Omental fat pad (tissue), 4 donors: ENCODE measurements at places on chromosomes 5 and 9. TPM values are rescaled to one million over a fixed set of nuclear protein-coding genes. Genes with fewer than 3 reads are reported as not detected.

DNA sequence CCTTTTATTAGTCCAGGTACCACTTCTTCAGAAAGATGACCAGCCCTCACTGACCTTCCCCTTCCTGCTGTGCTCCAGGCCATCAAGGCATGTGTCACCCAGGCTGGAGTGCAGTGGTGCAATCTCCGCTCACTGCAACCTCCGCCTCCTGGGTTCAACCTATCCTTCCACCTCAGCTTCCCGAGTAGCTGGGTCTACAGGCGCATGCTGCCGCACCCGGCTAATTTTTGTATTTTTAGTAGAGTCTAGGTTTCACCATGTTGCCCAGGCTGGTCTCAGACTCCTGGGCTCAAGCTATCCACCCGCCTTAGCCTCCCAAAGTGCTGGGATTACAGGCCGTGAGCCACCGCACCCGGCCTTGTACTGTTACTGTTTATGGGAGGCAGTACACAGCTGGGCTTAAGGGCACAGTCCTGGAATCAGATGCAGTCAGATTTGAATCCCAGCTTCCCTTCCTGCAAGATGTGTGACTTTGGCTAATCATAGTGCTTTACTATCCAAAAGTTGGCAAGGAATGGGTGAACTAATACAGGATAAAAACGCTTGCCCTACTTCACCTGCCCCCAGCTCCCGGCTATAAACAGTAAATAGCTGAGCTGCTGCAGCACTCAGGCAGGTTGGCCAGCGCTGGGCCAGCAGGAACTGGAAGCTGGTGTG lies 483 bp upstream of the EIF4EBP3 start:
- no peak for DNase-seq

- no peak for DNase-seq
Observed at GRCh38 chr5:135153259-135153658, 119.2 kb upstream of the PITX1 start.

The CDKN2B-AS1 gene
- total RNA-seq, result not detected

DNA sequence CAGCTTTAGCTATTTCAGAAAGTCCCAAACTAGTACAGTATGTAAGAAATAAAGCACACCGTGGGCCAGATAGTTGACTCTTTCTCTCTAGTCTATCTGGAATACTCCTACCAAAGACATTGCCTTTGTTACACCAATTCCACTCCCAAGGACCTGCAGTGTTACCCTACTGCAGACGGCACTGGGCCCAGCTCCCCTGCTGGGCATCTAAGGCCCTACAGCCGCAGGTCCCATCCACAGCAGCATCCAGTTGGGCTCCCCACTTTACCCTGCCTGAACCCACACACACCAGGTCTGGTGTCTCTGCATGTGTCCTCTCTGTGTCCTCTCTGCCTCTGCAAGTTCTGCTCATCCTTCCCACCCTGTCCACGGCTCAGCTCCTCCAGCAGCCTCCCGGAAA lies 22.5 kb downstream of the TNIP1 start:
- no peak for DNase-seq

GRCh38 chr5:171520300-171521174 lies 101.1 kb downstream of the FGF18 start:
- DNase-seq, result no peak

The DHFR gene
- 10.3 TPM for total RNA-seq

The SNCAIP gene
- 11.5 TPM for total RNA-seq

GRCh38 chr5:68644971-68645370 lies 429.4 kb downstream of the PIK3R1 start:
- no peak for DNase-seq

DNA sequence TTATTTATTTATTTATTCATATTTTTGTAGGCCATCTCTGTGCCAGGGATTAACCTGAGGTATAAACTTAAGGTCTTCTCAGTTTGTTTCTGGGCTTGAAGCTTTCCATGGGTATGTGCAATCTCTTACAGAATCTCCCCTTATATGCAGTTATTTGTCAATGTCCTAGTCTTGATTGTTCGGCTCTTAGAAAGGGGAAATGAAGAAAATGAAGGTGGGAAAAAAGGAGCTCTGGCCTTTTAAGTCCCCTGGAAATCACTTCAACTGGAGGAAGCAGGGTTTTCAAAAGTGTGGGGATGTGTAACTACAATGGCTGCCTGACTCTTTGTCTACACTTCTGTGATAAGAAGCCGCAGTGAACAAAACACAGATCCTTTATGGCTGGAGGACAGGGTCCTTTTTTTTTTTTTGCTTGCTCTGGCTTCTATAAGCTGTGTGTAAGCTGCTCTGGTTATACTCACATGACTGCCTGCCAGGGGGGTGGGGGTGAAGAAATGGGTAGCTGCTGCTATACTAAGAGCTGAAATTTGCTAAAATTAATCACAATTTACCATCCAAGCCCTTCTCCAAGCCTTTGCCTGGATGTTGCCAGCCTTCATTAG lies 33.7 kb downstream of the CENPP start:
- DNase-seq, result no peak

The CDHR2 gene
- total RNA-seq, result not detected

GRCh38 chr9:136853596-136854112 lies 1.5 kb downstream of the MAMDC4 start:
- DNase-seq, result no peak

- no peak for DNase-seq
Observed at GRCh38 chr5:67992923-67993322, 222.6 kb upstream of the PIK3R1 start.

GRCh38 chr5:155082401-155082800 lies 68.8 kb downstream of the KIF4B start:
- DNase-seq, result no peak

DNA sequence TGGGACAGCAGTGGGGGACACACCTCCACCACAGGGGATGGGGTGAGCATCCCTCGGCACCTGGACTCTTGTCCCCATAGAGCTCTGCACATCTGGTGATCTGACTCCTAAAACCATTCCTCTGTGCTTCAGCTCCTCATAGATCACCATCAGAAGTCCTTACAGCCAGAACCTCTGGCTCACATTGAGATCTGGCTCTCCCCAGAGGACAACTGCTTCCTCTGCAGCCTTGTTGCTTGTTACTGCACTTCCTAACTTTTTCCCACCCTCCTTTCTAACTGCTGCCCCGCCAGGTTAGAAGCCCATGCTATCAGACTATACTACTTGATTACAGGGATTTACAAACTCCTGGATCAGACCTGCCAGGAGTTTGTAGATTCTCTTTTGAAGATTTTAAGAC lies 64.5 kb downstream of the ARSB start:
- DNase-seq, result no peak

- DNase-seq, result no peak
Observed at GRCh38 chr9:14961372-14962068, 51.3 kb upstream of the FREM1 start.

DNA sequence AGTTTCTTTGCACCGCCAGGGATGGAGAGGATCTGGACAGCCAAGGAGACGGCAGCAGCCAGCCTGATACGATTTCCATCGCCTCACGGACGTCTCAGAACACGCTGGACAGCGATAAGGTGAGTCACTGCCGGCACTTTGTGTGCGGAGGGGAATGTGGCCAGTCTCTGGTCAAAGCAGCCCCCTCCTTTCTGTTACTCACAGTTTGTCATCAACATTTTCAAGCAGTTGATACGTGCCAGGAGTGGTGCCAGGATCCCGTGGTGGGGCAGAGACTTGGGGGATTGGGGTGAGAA lies 175.1 kb upstream of the OTULINL start:
- no peak for DNase-seq

The GPR151 gene
- not detected for total RNA-seq

GRCh38 chr9:93012963-93013855 lies 45.3 kb upstream of the SUSD3 start:
- DNase-seq, result no peak

GRCh38 chr5:138631096-138631928 lies 56.1 kb upstream of the HSPA9 start:
- no peak for DNase-seq
